ENCODE measurements at places on chromosomes 16 and 17. TPM values are rescaled to one million over a fixed set of nuclear protein-coding genes. Genes with fewer than 3 reads are reported as not detected.

DNA sequence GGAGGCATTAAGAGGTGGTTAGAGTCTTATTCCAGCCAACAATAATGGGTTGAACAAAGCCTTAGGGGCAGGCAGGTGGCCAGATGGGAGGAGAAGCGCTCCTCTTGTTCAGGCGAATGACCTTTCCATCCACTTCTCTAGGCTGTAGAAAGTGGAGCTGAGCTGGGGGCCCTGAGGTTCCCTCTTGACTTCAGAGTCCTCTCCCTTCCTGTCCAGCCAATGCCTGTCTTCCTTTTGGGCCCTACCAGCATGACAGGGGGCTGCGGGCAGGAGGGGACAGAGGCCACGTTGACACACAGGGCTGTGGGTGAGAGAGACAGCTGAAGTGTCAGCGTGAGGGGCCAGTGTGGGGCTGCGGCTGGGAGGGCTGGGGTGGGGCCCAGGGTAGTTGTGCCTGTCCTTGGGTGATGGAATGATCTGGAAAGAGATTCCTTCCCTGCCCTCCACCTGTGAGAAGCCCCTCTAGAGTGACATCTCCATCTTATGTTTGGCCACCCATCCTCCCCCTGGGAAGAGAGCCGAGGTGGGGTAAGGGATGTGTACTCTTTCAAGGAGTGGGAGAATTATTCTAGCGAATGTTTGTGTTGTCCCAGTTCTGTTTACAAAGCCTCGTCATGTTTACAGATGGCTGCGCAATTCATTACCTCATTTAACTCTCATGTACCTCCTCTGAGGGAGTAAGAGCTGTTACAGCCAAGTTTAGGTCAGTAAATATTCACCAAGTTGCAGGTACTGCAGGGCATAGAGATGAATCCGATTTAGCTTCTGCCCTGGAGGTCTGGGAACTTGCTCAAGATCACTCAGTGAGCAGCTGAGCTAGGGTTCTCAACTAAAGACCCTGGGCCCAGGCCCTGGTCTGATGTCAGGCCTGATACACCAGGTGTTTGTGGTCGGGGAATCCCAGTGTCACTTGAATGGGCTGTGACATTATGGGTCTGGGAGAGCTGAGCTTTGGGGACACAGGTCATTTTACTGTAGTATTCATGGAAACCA, 3.3 kb downstream of the ERBB2 start:
- DNase-seq = no peak

- no peak for DNase-seq
These were observed 725 bp downstream of the KRTAP16-1 start for GRCh38 chr17:41308251-41308917.

GRCh38 chr16:19210280-19210924, 42.4 kb downstream of the SYT17 start:
- no peak for DNase-seq

DNA sequence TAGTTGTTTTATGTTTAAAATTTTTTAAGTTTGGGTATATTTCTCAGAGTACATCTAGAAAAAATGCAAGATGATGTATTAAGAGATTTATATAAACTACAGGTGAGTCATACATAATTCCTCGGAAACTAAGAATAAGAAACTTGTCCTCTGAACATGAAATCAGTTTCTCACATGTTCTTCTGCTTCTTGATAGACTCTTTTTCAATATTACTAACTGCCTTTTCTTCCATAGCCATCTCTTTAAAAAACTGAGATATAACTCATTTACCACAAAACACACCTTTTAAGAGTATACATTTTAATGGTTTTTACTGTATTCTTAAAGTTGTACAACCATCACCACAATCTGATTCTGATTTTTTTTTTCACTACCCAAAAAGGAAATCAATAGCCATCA, 238.4 kb upstream of the AXIN2 start:
- no peak for DNase-seq

RHBDF2 gene
- polyA plus RNA-seq = 6.8 TPM

Measured in left kidney (tissue), 8 donors.